8988T (cell line): ENCODE measurements at places on chromosomes 1 and 21.
A peak's percentile ranks its signal among the peaks of the same experiment; 100 is the strongest.

DNA sequence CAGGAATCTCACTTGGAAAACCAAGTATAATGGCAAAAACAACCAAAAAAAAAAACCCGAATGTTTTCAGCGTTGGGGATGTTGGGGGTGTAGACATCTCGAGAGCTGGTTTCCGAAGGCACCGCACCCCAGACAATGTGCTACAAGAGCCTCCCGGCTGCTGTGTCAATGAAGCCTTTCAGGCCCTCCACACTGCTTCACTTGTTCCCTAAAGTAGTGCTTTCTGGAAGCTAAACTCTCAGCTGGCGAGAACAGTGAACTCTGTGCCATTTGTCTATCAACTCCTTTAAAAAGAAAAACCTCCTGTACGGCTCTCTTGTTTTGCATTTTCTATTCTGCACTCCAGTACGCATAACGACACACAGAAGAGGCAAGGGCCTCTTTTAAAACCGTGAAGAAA, 32.5 kb downstream of the PLEKHO1 start:
- no peak for DNase-seq

DNA sequence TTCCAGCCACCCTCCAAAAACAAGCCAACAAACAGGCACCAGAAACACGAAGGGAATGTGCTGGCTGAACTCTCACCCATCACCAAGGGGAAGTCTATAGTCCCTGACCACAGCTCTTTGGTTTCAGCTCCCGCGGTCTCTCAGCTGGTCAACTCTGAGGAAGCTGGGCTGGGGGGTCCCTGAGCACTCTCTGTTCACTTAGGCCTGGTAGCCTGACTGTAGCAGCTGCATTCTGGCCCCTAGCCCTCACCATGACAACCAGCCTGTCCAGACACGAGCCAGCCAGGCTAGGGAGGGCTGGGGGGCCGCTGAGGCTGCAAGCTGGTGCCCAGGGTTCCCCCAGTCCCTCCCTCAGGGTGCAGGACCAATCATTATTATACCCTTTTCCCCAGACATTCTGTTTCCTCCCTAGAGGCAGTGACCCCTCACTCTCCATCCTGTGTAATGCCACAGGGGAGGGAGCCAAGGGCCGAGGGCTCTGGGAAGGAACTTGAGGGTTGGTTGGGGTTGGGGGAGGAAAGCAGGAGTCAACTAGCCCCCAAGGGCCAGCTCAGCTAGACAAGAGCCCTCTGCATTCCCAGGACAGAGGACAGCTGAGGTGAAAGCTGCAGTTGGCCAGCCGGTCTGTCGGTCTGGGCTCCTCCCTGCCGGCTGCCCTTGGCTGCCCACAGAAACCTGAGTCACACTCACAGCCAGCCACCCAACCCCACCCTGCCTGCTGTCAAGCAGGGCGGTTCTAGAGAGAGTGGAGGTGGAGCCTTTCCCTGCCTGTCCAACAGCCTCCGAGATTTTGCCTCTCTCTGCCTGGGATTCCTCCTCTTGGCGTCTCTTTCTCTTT, 1.2 kb upstream of the TRAPPC3 start:
- peak; percentile 75 for DNase-seq

DNA sequence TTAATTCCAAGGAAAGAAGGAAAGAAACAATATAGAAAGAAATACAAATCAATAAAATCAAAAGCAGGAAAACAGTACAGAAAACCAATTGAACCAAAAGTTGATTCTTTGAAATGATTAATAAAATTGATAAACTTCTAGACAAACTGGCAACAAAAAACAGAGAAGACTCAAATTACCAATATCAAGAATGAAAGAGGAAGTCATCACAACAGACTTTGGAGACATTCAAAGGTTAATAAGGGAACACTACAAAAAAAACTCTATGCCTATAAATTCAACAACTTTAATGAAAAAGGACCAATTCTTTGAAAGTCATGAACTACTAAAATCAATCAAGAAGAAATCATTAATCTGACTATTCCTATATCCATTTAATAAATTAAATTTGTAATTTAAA, 329.3 kb upstream of the NR5A2 start:
- DNase-seq = no peak

DNA sequence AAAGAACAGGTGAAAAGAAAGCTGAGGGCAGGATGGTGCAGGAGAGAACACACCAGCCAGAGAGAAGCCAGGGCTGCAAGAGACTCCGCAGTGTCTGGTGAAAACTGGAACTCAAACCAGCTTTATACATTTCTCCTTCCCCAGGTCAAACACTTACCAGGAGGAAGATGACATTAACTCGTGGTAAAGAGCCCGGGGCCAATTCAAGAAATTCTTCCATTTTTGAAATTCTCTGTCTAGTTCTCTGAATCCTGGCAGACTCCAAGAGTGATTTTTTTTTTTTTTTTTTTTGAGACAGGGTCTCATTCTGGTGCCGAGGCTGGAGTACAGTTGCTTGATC, 25.8 kb upstream of the SIPA1L2 start:
- DNase-seq = no peak

DNA sequence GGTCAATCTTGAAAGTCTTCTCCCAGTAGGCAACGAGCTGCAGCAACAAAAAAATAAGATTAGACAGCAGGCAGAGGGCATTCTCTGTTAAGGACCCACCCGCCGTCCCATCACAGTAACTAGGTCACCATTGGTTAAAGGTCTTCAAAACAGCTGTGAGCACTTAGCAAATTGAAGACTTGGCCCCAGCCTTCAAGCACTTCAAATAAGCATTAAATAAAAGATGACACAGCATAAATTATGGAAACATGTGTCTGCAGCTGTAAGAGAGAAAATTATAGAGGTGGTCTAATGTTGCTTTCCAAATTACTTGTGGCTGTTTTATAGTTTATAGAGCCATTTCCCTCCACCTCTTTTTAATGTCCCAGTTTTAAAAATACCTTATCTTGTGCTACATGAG, 61.2 kb downstream of the VANGL1 start:
- DNase-seq = no peak

DNA sequence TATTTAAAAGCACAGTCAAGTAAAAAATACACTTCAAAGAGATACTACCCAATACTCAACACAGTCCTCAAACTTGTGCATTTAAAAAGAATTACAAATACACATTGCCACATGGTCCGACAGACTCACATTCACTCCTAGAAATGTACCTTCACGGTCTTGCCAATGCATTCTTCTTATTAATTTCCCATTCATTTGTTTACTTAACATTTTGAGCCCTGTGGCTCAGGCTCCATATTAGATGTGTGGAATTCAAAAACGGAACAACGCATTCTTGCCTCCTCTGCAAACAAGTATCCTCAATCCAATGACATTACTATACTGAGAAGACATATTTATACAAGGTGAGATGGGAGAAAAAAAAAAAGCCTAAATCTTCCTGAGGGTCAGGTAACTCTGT, 2.5 kb upstream of the DUSP23 start:
- DNase-seq = no peak

DNA sequence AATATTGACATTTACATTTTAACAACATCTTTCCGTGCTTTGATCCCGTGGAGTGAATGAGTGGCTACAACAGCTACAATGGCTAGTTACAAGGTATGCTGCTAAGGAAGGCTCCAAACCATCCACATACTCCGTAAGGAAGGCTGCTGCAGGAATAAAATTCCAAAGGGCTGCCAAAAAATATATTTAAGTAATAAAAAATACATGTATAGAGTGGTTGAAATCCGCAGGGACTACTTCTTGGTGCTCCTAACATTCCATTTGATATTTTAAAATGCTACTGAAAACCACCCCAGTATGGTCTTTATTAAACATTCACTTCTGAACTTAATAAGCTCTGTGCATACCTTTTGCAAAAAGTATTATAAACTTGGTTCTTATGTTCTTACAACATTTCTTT, 25.3 kb downstream of the TNFSF4 start:
- no peak for DNase-seq

DNA sequence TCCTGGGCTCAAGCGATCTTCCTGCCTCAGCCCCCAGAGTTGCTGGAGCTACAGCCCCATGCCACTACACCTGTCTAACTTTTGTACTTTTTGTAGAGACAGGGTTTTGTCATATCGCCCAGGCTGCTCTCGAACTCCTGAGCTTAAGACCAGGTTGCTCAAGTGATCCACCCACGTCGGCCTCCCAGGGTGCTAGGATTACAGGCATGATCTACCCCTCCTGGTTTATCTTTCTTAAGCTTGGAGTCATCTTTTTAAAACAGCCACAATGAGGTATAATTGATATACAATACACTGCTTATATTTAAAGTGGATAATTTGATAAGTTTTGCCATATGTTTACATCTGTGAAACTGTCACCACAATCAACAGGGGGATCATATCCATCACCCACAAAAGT, 25.4 kb upstream of the WDR26 start:
- no peak for DNase-seq

- DNase-seq = no peak
These were observed 180.6 kb upstream of the JUN start for GRCh38 chr1:58964428-58964827.

DNA sequence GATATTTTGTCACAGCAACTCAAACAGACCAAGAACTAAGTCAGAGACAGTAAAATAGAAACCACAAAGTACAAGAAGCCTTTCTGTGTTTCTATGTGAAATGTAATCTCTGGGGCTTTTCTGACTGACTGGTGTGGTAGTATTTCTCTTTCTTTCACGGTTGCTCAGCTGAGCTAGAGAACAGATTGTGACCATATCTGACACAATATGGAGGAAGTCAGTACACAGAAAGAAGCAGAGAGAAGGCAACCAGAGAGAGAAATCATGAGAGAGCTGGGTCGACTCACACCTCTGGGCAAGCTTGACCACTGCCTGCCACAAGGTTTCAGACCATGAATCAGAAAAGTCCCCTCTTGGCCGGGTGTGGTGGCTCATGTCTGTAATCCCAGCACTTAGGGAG, 208.9 kb upstream of the GREM2 start:
- DNase-seq = no peak

DNA sequence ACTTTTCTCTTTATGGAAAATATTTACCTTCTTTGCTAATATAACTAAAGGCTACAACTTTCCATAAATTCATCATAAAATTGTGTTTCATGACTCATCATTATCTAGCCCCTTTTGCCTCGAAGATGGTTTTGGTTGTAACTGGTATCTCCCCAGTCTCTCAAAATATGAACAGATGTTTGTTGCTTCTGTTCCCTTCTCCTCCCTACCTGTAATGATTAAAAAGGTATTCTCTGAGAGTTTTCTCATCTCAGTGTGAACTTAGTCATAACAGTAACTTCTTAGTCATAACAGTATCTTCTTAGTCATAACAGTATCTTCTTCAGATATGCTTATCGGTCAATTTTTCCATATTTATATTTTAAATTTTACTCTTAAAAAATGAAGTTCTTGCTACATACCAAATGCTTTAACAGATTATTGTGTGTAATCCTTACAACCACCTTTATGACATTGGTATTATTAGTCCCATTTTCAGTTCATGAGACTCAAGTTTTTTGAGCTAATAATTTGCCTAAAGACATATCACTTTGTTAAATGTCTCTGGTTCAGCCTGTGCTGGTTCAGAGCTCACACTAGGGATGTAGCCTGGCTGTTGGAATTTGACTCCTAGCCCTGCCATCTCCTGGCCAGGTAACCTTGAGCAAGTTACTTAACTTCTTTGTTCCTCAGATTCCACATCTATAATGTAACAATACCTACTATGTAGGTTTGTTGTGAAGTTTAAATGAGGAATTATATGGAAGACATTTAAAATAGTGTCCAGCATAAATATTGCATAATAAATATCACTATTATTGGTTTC, 32.6 kb downstream of the ATP1B1 start:
- no peak for DNase-seq

DNA sequence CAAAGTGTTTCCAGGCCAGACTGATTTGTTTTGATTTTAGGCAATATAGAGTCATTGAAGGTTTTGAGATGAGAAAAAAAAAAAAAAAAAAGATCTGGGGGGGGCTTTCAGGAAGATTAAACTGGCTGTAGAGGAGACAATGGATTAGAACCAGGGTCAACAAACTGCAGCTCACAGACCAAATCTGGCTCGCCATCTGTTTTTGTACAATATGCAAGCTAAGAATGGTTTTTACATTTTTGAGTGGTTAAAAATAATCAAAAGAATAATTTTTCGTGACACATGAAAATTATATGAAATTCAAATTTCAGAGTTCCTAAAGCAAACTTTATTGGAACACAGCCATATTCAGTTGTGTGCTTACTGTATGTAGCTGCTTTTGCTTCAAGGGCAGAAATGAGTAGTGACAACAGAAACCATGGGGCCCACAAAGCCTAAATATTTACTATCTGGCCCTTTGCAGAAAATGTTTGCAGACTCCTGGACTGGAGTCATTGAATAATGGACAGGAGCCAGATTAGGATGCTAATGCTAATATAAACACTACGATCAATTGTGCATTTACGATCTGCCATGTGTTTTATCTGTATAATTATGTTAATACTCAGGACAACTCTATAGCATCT, 375.7 kb upstream of the DAB1 start:
- DNase-seq = no peak

DNA sequence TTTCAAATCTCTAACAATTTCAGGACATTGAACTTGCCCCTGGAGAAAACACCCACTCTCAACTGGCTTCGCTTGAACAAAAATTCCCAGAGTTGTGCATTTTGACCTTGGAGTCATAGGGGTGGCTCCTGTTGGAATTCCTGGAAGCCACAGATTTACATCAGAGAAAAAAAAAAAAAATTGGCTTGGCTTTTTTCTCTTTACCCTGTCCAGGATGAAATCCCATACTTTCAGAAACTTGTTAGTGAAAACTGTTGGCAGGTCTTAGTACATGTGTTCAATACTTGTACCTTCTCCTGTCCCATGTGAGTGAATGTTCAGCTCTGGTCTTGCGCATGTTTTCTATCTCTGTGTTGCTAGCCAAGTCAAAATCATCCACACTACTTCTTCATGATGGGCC, 228.8 kb downstream of the TGFB2 start:
- DNase-seq = no peak

DNA sequence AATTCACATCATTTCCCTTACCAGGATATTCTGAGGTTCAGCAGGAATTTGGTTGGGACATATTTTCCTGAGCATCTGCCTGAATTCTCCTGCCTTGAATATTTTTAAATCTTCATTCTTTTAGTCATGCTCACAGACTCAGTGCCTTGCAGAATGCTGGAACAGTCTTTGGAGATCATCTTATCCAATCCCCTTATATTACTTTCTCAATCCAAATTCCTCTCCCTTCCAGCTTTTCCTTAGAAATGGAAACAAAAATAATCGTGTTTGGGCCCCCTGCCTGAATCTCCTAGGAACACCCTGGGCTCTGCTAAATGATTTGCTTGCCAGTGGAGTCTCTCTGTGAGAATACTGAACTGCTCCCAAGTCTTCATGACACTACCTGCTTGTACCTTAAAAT, 38.4 kb downstream of the LHX8 start:
- DNase-seq = no peak

- DNase-seq = no peak
These were observed 110.4 kb downstream of the ACBD6 start for GRCh38 chr1:180392020-180392419.

GRCh38 chr1:182972829-182973228, 19.9 kb upstream of the SHCBP1L start:
- no peak for DNase-seq

GRCh38 chr1:179082999-179083335, 1.1 kb downstream of the TOR3A start:
- DNase-seq = no peak

GRCh38 chr21:44742418-44743153, 31.2 kb upstream of the TSPEAR start:
- DNase-seq = no peak
